Foreskin keratinocyte (primary cell): ENCODE measurements at places on chromosomes 13 and 19. TPM values are rescaled to one million over a fixed set of nuclear protein-coding genes. Genes with fewer than 3 reads are reported as not detected.

DNA sequence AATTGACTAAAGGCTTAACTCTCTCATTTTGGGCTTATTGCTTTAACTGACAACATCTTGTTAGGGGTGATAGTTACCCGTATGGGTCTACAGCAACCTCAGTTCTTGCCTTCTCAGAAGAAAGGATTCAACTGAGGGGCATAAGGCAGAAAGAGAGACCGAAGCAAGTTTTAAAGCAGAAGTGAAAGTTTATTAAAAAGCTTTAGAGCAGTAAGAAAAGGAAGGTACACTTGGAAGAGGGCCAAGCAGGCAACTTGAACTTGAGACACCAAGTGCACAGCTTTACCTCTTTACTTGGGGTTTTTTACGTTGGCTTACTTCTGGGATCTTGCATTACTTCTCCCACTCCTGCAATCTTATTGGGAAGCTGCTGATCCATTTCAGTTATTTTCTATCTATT, 246.9 kb upstream of the PRR20A start:
- no peak for DNase-seq

Gene UHRF1
- polyA plus RNA-seq, result 33.8 and 37.4 TPM in 2 replicates

Gene SPPL2B
- 11.6 and 14.1 TPM in 2 replicates for polyA plus RNA-seq

DNA sequence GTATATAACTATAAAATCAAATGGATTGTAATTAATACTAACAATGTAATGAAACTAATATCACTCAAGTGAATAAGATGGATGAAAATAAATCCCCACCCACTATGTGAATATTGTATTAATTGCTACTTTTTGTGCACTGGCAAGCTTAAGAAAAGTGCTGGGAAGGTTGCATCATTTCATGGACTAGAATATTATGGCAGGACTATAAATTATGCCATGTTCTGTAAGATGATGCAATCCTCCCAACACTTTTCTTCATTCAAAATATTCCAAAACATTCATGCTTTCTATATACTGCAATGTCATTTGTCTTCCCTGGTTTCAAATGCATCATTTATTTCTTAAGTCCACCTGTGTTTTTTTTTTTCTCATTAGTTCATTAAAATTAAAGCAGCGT, 457.6 kb upstream of the GPC6 start:
- no peak for DNase-seq

GRCh38 chr13:113665597-113666328, 1.3 kb upstream of the GRK1 start:
- no peak for DNase-seq

GRCh38 chr19:51690454-51691073, 2.6 kb upstream of the SPACA6 start:
- DNase-seq, result no peak

DNA sequence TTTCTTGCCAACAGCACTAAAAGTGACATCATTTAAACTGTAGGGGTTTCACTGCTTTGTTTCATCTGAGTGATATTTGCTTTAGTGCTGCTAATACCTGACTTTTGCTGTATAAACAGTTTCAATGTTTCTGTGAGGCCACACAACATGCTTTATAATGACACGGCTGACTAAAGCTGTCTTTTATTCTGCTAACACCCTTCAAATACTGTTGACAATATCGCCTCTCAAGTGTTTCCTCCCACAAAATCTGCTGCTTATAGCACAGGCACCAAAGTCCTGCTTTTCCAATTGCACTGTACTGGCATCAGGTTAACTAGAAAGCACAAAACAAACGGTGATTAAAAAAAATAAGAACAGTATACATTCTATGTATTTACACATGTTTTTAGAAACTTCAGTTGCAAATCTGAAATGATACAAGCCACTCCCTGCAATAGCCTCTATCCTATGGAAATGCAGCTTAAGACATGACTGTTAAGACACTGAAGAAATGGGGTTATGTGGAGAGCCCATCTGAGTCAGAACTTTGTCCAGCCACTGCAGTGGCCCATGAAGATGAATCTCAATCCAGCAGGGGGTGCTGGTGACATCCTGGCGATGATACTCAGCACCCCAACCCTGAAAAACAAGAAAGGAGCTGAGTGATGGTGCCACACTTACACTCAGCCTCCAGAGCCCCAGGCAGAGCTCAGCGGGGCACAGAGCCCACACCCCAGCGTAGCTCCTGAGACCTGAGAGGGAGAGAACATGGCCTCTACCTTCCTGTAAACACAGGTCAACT, 29.4 kb downstream of the RFXAP start:
- DNase-seq, result no peak

- peak; percentile 84 for DNase-seq
Measured at GRCh38 chr19:57583521-57584416, at the start of gene ZIK1. Gene ZIK1, plus strand, starts transcription at chr19:57584145. Its CDS starts 212 bp downstream, at chr19:57584357.

Gene LILRB2
- not detected in 2 replicates for polyA plus RNA-seq

Gene NLRP9
- polyA plus RNA-seq, result not detected in 2 replicates

- DNase-seq, result no peak
Measured at GRCh38 chr19:2089727-2090053, 6.4 kb downstream of the MOB3A start.

DNA sequence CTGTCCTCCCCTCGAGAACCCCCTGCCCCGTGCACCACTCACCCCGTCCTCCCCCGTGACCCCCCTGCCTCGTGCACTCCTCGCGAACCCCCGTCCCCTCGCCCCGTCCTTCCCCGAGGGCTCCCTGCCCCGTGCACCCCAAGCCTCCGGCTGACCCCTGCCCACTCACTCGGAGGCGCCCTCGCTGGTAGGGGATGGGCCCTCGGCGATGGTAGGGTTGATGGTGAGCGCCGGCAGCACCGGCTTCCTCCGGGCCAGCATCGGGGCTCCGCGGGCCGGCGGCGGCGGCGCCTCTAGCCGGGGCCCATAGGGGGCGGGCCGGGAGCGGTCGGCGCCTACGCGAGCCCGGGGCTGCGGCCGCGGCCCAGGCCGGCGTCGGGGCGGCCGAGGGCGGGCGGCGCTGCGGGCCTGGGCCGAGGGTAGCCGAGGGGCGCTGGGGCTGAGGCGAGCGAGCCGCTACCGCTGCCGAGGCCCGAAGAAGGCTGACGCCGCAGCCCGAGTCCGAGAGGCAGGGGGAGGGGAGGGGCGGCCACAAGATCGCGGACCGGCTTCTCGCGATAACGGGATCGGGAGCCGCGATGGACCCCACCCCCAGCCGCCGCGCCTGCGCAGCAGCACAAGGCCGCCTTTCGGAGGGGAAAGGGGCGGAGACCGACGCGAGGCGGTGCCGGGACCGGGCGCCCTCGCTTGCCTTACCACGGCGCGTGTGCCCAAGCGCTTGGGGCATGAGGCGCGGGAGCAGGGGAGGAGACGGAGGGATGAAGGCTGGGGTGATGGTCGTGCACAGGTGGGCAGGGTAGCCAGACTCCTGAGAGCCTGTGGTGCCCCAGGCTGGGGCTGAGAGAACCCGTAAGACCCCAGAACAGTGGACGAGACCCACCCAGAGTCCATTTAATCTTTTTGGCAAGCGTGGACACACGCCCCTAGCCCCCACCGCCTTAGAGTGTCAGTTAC, at the start of gene MAP2K2:
Gene MAP2K2, minus strand, starts transcription at position 508 of the 954 bp plus-strand sequence. Its CDS starts 247 bp downstream, at position 261.
- DNase-seq, result peak; percentile 68

Gene BEST2
- polyA plus RNA-seq, result not detected in 2 replicates

DNA sequence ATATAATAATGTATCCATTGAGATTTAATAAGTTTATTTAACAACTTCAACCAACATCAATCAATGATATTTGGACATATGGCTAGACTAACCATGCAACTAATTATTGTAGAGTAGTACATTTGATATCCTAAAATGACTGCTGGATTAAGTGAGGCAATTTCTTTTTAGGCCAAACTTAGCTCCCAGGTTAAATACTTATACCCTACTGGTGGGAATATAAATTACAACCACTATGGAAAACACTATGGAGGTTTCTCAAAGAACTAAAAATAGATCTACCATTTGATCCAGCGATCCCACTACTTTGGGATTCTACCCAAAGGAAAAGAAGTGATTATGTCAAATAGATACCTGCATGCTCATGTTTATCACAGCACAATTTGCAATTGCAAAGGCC, 345.8 kb downstream of the RBM26 start:
- DNase-seq, result no peak

DNA sequence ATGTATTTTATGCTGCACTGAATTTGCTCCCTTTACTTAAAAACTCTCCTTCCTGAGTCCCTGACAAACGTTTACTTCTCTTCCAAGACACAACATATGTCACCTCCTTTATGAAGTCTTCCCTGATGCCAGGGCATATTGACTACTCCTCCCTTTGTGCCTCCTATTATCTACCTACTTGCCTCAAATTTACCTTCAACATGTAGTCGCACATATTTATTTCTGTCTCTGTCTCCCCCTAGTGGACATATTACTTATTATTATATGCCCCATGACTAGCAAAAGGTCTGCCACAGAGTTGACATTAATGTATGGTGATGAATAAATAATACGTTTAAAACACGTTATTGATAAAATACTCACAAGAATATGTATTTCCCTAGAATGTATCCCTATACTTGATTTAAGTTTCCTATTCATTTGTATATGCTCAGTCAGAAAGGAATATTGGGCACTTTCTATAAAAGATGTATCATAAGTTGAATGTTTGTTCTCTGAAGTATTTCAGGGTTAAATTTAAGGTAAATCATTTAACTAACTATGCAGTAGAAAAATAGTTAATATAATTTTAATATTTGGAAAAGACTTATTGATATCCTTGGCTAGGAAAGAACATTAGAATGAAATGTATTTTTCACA, 250.3 kb upstream of the ATXN8OS start:
- DNase-seq, result peak; percentile 11

DNA sequence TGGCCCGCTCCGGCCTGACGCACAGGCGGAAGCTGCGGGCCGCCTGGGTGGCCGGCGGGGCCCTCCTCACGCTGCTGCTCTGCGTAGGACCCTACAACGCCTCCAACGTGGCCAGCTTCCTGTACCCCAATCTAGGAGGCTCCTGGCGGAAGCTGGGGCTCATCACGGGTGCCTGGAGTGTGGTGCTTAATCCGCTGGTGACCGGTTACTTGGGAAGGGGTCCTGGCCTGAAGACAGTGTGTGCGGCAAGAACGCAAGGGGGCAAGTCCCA, 4.4 kb downstream of the FFAR1 start:
- DNase-seq, result no peak

DNA sequence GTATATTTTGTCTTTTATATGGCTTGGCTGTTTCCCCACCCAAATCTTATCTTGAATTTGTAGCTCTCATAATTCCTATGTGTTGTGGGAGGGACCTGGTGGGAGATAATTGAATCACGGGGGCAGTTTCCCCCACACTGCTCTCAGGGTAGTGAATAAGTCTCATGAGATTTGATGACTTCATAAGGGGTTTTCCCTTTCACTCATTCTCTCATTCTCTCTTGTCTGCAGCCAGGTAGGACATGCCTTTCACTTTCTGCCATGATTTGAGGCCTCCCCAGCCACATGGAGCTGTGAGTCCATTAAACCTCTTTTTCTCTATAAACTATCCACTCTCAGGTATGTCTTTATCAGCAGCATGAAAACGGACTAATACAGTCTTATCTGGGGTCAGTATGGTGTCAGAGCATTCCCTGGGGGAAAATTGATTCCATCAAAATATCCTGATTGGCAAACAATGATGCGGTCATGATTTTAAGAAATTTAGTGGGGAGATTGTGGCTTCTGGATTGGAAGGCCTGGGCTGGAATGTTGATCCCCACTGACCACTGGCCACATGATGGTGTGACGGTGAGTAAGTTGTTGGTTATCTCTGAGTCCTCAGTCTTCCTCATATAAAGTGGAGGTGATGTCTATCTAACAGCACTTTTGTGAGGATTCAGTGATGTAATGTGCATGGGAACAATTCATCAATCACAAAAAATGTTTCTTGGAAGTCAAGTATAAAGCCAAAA, 27.5 kb upstream of the ANKRD10 start:
- DNase-seq, result peak; percentile 51

DNA sequence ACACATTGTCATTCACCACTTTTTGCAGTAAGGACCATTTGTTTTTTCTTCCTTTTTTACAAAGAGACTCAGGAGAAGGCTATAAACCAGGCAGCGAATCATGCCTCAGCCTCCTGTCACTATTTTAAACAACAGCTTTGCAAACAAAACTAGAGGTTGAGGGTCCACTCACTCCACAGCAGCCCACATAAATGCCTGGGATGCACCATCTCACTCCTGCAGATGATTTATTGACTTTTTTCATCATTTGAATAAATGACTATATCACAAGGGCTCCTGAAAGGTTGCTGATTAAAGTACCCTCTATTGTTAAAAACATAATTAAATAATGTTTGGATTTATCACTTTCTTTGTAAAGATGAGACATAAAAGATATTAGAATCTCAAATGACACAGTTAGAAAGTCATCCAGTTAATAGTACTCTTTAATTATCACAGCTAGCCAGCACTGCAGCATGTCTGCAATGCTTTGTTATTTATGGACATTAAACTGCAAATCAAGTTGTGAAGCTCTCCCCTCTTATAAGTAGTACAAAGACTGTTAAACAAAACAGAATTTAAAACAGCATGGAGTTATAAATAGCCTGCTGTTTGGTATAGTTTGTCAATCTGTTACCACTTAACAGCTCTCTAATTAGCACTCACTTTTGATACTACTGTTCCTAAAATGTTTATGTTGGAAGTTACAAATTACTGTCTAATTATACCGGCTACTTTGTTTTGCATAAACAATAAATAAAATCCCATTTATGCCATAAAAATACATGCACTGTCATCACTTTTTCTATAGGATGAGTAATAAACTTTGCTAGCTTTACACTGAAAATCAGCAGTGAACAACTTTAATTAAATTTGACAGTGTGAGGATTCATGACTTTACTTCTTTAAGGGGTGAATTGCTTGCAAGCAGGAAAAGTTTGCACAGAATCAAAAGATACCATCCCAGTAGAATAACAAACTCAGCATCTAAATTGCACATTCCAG, 853.2 kb downstream of the UQCRFS1 start:
- DNase-seq, result no peak

DNA sequence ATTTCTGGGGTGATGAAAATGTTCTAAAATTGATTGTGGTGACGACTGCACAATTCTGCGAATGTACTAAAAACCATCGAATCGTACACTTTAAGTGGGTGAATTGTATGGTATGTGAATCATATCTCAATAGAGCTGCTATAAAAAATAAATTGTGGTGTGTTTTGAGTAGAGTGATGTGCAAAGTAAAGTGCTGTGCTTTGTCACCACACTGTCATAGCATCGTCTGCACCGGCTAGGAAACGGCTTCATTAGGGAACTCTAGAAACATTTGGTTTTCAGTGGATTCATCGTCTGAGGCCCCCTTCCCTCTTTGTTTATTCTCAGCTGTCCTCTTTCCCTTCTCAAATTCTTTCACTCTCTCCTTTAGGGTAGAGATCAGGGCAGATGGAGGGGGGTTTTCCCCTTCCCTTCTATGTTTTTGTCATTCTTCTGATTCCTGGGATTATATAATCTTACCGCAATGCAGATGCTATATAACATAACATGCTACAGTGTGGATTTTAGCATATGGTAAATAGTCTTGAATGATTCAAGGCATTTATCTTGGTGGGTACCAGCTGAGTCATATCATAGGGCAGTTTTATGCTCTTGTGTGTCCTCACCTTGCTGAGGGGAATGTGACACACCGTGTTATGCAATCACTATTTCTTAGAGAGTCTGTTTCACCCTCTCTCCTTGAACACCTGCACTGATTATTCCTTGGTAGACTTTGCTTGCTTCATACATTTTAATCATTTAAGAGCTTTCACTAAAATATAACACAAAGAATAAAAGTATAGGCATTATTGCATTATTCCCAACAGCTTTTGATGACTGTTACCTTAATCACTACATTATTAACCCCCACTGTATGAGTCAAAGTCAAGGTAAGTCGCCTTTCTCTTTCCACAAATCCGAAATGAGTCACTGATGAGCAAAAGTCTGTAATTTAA, 239.4 kb downstream of the DCLK1 start:
- peak; percentile 97 for DNase-seq

GRCh38 chr13:75785130-75785529, 149.0 kb downstream of the LMO7 start:
- DNase-seq, result no peak

GRCh38 chr13:90188351-90188636, 1159.2 kb upstream of the MIR17HG start:
- DNase-seq, result no peak

Gene ZNF441
- 0.65 and 0.76 TPM in 2 replicates for polyA plus RNA-seq

Gene ZNF8
- 0.71 and 0.85 TPM in 2 replicates for polyA plus RNA-seq
